ENCODE measurements at places on chromosomes 1 and 21.

DNA sequence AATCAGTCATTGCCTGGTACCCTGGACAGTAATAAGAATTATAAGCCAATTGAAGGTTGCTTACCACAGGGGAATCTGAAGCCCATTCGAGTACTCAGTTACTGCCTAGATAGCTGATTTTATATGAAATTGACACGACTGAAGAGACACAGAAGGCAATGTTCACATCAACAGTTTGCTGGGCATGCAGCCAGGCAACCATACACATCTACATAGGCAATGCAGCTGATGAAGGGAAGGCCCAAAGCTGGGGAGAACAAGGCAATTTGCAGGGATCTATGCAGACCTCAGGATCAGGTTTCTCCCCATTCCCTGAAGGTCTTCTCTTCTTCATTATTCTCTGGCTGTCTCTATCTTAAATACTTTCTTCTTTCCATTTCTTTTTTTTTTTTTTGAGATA, 448.7 kb downstream of the PTBP2 start:
- no peak for DNase-seq

- DNase-seq, result no peak
These were observed 38.1 kb upstream of the NBL1 start for GRCh38 chr1:19605967-19606366.

- DNase-seq, result no peak
These were observed 170.4 kb upstream of the NR5A2 start for GRCh38 chr1:199857108-199857507.

- DNase-seq, result no peak
These were observed 2.7 kb downstream of the AMPD2 start for GRCh38 chr1:109622137-109622892.

- DNase-seq, result no peak
These were observed 290.2 kb downstream of the SMYD3 start for GRCh38 chr1:246216906-246217305.

- DNase-seq, result no peak
These were observed 15.8 kb upstream of the CDCA8 start for GRCh38 chr1:37676281-37677142.

- no peak for DNase-seq
These were observed 43.8 kb downstream of the GPR52 start for GRCh38 chr1:174491606-174492005.

DNA sequence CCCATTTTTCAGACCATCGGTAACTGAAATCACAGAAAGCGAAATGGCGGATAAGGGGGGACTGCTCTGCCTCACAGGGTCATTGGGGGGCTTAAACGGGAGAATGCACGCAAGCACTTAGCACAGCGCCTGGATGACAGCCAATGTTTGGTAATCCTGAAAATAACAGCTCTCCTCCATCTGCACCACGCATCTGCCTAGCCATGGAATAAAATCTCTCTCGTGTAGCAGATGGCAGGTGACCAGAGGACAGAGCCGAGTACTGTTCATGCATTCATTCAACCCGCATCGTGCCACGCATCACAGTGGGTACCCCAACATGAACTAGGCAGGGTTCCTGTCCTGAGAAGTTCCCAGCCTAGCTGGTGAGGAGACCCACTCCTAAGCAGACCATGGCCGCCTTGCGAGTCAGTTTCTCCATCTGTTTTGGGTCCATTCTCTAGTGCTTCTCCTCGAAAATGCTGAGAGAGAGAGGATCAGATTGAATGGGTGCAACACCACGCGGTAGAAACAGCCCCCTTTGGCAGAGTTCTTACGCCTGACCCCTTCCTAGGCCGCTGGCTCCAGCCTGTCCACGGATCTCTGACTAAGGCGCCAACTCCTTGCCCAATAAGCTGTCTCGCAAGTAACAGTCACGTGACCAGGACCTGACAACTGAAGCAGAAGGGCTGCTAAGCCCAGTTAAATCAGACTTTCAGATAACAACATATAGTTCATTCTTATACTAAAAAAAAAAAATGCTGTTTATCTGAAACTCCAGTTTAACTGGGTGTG, 7.3 kb downstream of the SLC1A7 start:
- DNase-seq, result no peak

DNA sequence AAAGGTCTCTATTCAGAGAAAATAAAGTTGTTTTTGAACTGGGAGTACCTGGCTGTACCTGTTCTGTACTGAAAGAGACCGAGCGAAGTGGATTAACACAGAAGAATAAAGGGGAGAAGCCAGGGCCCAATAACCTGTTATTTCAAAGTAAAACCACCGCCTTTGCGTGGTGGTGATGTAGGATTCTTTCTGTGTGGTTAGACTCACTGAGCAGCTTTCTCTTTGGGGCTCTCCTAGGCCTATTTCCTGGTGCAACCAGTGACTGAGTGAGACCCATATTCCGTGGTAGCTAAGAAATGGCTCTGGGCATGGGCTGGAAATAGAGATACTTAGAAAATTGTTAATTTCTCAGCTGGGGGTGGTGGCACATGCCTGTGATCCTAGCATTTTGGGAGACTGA, 99.9 kb downstream of the XCL2 start:
- DNase-seq, result no peak

- DNase-seq, result no peak
These were observed 36.5 kb downstream of the SCCPDH start for GRCh38 chr1:246760422-246761347.

DNA sequence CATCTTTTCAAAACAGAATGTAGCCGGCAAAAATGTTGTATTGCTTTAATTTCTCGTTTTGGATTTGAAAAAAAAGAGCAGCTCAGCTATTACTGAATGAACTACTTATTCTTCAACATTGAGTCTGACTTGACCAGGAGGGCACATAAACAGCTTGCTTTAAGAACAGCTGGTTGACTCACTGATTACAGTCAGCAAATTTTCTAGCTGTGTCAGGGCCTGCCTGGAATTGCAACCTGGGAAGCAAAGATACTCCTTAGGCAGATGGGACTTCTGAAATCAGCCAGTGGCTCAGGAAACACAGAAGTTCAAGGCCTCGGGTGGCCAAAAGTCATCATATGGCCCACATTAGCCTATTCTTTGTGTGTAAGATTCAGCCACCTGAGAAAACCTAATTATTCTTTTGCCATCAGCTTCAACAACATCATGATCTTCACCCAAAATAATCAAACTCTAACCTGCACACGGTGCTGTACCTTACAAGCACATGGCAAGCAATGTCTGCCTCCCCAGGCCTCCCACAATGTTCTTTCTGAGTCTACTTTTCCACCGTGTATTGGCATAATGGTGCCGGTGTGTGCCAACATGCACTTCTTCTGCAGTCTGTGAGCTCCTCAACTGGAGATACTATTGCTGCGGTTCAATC, 307.2 kb downstream of the HHIPL2 start:
- DNase-seq, result no peak

DNA sequence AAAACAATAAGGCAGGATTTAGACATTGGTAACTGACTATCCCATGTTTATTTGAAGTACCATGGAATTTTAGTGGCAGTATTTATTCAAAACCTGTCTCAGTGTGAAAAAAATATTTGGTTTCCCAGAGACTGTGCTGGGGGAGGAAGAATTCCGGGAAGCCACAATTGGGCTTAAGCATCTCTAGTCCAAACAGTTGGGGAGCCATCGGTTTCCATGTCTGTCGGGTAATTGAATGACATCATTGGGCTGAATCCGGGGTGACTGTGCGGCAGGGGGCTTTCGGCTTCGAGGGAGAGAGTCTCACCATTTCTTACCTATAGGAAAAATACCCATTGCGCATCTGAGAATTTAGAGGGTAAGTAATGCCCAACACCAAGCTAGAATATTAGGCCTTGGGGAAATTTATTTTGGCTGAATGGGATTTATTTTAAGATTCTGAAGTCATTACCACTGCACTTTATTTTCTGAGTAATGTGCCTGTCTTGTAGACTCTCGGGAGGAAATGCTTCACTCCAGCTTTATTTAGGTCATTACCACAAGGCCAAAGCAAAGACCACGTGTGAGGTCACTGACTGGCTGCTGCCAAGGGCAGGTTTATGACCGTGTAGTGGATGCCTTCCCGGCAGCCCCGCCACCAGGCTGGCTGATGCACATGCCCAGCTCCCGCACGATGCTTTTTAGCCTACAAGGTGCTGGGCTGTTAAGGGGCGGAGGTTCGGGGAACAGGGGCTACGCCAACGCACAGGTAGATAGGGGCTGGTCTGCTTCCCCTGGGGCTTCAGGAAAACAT, 23.1 kb upstream of the UMODL1 start:
- DNase-seq, result no peak

DNA sequence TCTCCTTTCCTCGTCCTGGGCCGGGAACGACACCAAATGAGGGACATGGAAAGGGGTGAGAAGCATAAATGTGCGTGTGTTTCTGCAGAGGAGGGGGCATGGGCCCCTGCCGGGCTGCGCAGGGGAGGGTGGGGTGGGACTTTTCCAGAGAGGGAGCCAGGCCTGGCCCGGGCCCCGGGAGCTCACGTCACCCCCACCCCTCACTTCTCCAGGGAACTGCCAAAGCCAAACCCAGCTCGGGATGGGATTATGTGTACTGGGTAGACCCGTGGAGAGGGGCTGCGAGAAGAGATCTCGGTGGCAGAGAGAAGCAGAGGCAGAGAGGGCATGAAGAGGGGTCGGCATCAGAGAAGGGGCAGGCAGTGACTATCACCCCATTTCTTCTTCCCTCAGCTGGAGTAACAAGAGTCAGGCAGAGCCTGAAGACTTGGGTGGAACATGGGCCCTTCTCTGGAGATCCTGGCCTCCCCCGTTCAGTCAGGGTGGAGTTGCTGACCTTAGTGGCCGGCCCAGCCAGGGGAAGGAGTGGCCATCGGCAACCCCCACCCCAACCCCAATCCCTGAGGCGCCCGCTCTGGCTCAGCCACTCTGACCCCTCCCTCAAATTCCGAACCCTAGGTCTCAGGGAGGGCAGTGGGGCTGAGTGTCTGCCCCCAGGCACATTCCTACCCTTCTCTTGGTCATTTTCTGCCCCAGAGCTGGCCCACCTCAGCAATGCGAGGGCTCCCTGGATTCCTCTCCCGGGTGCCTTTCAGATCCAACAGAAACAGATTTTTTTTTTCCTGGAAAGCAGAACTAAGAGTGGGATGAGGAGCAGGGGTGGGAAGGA, 1.2 kb downstream of the ADAMTSL4 start:
- no peak for DNase-seq

All from stimulated activated CD8-positive, alpha-beta memory T cell treated with anti-CD3 and anti-CD28 coated beads, Interleukin-15, amount 100 ng/mL, for 48 hours (primary cell).